ENCODE measurements at places on chromosomes 2 and 18.

DNA sequence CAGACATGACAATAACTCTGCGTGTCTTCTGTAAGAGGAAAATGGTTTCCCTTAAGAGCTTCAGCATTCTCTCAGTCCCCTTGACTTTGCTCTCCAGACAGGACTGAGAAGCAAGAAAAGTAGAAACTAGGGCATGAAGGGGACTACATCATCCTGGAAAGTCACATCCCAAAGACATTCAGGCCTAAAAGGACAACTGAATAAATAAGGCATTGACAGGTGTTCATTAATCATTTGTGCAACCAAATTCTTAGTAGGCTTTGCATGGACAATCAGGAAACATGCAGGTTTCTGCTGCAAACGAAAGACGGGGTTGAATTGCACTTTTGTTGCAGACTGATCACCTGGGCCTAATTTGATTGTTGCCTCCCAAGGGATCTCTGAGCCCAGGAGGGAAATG lies 1.2 kb upstream of the SGPP2 start:
- DNase-seq, result no peak

DNA sequence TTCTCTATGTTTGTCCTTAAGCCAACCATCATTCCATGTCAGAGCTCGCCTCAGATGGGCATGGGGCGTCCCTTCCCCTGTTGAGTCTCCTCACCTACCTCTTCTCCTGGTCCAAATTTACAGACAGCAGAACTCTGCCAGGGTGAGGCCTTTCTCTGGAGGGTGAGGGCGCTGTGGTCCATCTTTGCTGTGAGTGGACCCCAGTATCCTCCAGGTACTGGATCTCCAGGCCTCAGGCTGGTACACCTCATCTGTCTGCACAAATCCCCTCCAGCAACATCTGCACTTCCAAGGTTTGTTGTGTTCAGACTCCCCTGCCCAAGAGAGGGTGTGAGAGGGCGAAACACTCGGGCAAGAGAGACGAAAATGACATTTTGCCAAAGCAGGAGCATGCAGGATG lies 63.9 kb upstream of the EDAR start:
- no peak for DNase-seq

- DNase-seq, result no peak
These were observed 116.4 kb downstream of the QPCT start for GRCh38 chr2:37460896-37461229.

DNA sequence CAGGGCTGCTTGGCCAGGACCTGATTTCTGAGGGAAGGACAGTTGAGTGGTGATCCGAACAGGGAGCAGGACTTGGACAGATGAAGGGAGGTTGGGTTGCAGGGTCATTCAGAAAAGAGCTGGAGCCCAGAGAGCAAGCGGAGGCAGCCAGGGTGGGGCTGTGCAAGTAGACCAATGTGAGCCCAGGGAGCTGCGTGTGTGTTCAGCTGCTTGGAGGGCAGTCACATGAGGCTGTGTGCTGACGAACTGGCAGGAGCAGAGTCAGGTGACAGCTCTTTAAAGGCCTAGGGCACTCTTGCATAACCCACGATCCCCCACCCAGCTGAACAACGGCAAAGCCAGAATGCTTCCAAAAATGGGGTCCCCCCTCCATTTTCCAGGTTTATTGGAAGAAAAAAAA lies 4.6 kb upstream of the MLPH start:
- no peak for DNase-seq

GRCh38 chr2:227414846-227415245 lies 27.1 kb upstream of the SCYGR1 start:
- DNase-seq, result no peak

- DNase-seq, result no peak
These were observed 58.5 kb downstream of the ADD2 start for GRCh38 chr2:70709275-70710037.

DNA sequence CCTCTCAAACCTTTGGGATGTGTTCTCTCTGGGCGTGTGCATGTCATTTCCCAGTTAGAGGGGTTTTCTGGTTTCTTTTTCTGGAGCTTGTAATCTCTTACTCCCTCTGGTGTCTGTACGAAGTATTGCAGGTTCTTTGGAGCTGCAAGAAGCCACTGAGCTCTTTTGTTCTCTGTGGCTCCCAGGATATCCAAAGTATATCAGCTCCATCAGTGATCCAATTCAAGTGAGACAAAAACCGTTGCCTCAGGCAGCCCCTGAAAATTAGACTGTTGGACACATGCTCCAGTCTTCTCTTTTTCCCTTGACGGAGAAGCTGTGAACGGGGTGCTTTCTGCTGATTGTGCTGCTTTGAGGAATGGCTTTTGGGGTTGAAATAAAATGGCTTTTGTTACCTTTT lies 59.0 kb upstream of the LDLRAD4 start:
- no peak for DNase-seq

- DNase-seq, result no peak
These were observed 81.2 kb upstream of the TXNDC2 start for GRCh38 chr18:9804517-9805104.

- no peak for DNase-seq
These were observed 78.9 kb upstream of the DAPL1 start for GRCh38 chr2:158716121-158716791.

DNA sequence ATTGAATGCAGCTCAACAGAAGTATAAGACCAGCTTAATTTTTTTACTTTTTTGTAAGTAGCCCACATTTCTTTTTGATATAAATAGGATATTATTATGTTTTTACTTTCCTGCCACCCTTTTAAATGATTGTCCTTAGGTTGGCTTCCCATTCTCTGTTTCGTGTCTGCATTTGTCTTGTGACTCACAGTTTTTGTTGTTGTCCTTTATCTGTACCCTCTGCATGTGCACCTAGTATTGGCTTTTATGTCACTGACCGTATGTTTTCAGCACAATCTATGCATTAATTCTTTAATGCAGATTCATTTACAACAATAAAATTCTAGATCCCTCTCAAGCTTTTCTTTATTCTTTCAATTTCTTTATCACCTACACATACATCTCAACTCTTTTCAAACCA lies 474.2 kb upstream of the FANCL start:
- DNase-seq, result no peak

DNA sequence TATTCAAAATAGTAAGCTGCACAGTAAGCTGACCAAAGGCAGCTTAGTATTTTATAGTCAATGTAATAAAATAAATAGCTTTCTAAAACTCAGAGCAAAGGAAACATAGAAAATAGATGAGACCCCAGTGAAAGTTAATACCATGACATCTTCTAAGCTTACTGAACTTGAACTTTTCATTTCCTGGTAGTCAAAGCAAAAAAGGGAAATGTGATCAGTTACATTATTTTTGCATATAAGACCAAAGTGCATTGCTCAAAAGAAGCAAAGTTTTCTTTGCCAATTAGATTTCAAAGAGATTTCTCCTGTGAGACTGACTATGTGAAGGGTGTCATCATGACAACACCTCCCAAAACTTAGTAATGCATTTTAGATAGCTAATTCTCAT lies 70.2 kb downstream of the MYO1B start:
- no peak for DNase-seq

GRCh38 chr2:233856184-233856583 lies 1.8 kb upstream of the HJURP start:
- DNase-seq, result no peak

GRCh38 chr2:217092710-217093379 lies 233.0 kb upstream of the TNP1 start:
- DNase-seq, result no peak

DNA sequence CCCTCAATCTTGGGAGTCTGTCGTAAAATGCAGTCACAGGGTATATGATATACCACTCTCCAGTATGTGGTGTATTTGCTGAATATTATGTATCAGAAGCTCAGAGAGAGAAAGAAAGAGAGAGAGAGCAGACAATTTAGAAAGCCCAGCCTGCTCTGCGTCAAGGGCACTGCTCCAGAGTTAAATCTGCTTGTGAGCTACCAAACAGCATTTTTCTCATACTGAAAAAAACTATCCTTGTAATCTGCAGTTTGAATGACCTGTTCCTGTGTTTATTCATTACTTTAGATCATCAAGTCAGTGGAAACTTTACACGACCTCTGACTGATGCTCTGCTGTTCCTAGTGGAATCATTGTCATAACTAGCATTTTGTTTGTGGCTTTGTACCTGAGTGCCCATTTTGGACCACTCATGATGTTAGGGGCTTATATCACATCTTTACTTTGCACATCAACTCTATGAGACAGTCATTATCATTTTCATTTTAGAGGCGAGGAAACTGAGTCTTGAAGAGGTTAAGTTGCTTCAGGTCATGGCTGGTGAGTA lies 89.2 kb upstream of the PELI1 start:
- DNase-seq, result no peak

- no peak for DNase-seq
These were observed 4.2 kb downstream of the SLC40A1 start for GRCh38 chr2:189576396-189576795.
